ENCODE measurements at places on chromosomes 4 and X.

DNA sequence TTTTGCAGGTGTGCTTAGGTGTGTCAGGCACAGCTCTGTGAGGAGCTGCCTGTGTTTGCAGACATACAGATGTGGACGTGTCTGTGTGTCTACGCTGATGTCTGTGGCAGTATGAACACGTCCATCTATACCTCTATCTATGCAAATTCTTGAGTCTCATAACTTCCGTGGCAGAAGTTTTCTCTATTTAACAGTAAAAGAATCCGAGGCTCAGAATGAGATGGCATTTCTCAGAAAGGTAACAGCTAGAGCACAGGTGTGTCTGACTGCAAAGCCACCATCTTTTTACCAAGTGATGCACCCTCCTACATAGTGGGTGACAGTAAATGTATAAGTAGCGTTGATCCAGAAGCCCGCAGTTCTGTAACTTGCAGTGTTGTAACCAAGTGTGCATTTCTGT, 39.9 kb upstream of the CYP4V2 start:
- no peak for DNase-seq

DNA sequence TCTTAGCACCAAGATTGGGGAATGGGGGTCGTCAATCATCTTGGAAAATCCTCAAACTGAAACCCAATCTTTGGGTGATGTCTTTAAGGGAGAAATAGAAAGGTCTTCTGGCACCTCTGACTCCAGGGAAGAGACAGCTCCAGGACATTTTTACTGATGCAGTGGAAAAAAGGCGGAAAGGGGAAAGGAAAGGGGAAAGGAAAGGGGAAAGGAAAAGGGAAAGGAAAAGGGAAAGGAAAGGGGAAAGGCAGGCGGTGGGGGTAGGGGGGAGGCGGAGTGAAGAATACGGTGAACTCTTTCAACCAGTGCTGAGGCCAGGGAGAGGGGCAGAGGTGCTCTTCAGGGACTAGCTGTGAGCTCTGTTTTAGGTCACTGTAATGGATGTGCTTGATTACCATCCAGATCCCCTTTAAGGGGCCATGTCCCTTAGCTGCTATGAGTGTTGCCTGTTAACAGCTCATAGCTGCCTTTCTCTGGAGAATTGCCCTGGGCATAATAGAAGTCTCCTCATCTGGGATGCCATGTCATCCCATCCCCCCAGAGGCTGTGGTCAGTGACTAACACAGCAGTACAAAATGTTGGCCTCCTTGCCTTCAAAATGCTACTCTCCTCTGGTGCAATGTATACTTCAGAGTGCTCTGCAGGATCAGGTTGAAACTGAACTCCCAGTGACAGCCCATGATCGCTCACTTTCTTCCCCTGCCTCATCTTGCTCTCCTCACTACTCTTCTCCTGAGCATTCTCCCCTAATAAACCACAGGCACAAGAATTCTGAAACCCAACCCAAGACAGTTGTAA, 92.4 kb upstream of the AP1S2 start:
- peak; percentile 71 for DNase-seq

DNA sequence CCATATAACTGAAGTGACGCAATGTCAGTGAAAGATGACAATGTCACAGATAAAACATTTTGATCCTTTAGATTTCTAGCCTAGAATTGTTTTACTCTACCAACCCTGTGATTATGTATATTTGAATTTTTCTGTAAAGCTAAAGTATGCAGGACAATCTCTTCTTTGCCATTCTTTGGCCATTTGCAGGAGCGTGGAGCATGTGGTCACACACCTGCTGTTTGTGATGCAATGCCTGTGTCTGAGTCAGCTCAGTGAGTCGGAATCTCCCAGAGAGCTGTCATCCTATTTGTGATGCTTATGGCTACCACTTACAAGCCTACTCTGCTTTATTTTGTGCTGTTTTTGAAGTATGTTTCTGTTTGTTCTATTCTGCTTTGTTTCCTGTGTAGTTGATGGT, 214.5 kb downstream of the NAF1 start:
- DNase-seq = no peak

GRCh38 chr4:73258436-73258685, 237 bp downstream of the ANKRD17 start:
- DNase-seq = no peak

DNA sequence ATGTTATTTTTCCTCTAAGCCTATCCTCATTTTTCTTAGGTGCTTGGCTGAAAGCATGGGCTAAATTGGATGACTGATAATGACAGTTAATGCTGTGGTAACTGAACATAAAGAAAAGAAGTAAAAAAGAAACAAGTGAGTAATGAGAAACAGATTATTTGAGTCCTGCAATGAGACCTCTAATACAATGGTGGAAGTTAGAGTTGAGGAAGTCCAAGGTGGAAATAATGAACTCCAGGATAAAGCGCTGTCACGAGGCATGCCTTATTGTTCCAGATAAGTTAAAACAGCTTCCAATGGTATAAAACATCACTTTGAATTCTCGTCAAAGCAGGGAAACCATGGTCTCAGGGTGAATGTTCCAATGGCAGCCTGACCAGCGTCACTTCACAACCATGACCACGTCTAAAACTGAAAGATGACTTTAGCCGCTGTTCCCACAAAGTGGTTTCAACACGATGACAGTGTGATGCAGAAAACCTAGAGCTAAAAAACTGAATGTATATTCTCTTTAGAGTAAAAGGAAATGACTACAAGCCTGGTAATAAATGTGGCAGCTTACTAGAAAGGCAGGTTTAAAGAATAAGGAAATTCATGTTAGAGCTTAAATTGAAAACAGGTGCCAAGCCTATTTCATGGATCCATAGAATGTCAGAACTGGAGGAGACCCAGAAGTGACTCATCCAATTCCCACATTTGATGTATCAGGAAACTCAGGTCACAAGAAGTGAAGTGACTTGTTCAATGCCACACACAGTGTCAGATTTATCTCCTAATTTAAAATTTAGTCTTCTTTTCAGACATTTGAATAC, 202.6 kb upstream of the GYPA start:
- DNase-seq = no peak

Measured in NCI-H226 (cell line).